ENCODE measurements at places on chromosomes 2 and 18.

GRCh38 chr2:60780721-60781120 is 24.7 kb downstream of the PAPOLG start:
- no peak for DNase-seq

DNA sequence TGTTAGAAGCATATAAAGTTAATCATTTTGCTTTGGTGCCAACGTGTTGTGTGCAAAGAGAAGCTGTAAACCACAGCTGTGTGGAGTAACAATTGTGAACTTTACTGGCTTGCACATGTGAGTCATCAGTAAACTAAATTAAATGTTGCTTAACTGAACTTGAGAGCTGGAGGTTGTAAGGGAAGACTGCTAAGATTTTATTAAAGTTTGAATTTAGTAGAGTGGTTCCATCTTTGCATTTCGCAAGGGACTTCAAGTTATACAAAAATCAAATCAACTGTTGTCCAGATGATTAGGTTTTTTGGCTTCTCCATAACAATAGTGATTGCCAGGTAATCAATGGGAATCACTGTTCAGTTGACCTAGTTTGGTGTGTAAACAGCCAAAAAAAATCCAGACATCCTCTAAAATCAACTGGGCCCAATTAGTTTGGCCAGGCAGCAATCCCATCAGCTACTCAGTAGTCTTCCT is 247.4 kb downstream of the MYO3B start:
- peak; percentile 26 for DNase-seq

- no peak for DNase-seq
Measured at GRCh38 chr2:119232666-119232993, 9.0 kb downstream of the STEAP3 start.

GRCh38 chr2:50290718-50291117 is 741.2 kb downstream of the NRXN1 start:
- no peak for DNase-seq

- DNase-seq = peak; percentile 15
Measured at GRCh38 chr2:138846216-138846821, 66.1 kb upstream of the NXPH2 start.

DNA sequence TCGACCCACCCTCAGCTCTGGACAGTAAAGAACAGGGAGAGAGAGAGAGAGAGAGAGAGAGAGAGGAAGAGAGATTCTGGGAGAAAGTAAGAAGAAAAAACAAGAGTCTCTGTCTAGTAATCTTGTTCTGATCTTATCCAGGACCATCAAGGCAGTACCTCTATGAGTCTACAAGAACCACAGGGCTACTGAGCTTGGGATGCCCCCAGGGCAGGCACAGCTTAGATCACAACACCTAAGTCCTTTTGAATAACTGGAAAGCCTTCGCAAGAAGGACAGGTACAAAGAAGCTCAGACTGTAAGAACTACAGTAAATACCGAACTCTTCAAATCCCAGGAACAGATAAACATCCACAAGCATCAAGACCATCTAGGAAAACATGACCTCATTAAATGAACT is 51.4 kb upstream of the SGPP2 start:
- DNase-seq = no peak

GRCh38 chr18:77124452-77124922 is 8.1 kb downstream of the MBP start:
- DNase-seq = peak; percentile 30

GRCh38 chr2:168156661-168157060 is 90.7 kb downstream of the STK39 start:
- DNase-seq = peak; percentile 95

- no peak for DNase-seq
Measured at GRCh38 chr2:24920809-24921441, 888 bp upstream of the ADCY3 start.

DNA sequence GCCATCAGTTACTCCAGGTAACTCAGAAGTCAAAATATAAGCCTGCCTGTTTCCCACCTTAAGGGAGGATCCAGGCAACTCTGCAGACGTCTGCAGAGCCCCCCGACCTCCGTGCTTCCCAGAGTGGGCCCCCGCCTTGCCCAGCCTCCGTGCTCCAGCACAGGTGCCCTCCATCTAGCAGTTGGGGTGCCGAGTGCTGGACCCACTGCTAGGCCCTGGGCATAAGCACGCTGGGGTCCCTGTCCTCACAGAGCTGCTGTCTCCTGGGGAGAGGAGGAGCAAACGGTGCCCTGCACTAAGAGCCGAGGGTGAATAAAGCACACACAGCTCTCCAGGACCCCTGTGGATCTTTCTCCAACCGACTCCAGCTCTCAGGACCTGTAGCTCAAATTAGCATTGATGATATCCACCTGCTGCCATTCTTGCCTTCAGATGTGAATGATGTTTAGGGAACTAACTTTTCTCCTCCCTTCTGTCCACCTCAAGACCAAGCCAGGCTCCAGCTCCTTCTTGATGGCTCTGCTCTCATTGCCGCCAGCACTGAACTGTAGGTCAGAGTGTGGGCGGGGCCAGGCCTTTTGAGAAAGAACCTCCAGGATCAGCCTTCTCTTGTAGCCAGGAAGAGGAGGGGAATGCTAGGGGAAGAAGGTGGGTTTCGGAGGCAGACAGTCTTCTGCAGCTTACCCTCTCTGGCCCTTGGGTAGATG is 121.2 kb downstream of the SMAD7 start:
- no peak for DNase-seq

GRCh38 chr2:149630445-149630844 is 42.9 kb upstream of the MMADHC start:
- DNase-seq = no peak

DNA sequence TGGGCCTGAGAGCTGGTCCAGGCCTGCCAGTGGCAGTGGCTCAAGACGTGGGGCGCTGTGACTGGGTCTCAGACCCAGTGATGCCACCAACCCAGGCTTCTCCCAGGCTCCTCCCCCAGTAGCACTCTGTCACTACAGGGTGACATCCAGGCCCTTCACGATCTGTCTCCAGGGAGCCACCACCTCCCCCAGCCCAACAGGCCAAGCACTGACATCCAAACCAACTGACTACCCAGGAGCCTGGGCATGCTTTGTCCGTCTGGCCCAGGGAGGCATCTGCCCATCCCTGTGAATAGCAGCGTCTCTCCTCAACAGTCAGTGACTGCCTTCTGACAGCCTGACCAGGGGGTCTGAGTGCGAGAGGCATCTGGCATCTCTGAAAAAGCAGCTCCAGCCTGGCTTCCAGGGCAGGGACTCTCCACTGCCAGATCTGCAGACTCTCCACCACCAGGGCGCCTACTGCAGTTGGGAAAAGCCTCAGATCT is 13.0 kb downstream of the TEX44 start:
- DNase-seq = no peak

GRCh38 chr2:18731666-18732065 is 142.3 kb upstream of the NT5C1B start:
- DNase-seq = no peak

DNA sequence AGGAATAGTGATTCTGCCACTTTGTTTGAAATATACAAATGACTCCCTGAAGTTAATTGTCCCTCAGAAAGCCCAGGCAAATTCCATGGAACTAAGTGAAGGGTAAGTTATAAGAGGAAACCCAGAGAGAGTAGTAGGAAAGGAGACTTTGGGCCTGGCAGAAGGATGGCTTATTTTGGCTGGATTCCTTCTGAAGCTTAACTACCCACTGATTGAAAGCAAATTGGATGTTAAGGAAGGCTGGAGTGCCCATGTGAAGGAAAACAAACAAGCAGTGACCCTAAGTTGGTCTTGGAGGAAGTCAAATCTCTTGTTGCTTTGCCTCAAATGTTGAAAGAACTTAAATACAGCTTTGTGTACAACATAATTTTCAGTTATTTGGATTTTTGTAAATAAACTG is 1106.4 kb upstream of the ZEB2 start:
- no peak for DNase-seq

GRCh38 chr18:48922226-48922800 is 28.5 kb downstream of the SMAD7 start:
- no peak for DNase-seq

- no peak for DNase-seq
Measured at GRCh38 chr2:108446703-108447102, 2.3 kb upstream of the GCC2 start.

DNA sequence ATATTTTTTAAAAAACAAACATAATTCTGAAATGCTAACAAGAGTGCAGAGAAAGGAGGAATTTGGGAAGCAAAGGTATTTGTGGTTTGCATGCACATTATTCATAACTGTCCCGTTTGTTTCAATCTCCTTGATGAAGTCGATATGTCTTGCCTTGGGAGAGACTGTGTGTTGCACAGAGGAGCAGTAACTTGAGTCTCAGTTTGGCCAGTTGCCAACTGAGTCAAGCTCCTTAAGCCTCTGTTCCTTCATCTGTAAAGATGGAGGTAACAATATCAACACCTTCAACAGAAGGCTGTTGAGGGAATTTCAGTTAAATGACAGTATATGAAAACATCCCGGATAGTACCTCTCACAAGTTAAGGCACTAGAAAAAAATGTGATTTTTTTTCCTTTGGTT is 226.2 kb downstream of the ASXL3 start:
- no peak for DNase-seq

Measured in EH (cell line).